Suppressor macrophage treated with lipopolysaccharide for 4 hours (primary cell): ENCODE measurements at places on chromosomes 2 and 18.

DNA sequence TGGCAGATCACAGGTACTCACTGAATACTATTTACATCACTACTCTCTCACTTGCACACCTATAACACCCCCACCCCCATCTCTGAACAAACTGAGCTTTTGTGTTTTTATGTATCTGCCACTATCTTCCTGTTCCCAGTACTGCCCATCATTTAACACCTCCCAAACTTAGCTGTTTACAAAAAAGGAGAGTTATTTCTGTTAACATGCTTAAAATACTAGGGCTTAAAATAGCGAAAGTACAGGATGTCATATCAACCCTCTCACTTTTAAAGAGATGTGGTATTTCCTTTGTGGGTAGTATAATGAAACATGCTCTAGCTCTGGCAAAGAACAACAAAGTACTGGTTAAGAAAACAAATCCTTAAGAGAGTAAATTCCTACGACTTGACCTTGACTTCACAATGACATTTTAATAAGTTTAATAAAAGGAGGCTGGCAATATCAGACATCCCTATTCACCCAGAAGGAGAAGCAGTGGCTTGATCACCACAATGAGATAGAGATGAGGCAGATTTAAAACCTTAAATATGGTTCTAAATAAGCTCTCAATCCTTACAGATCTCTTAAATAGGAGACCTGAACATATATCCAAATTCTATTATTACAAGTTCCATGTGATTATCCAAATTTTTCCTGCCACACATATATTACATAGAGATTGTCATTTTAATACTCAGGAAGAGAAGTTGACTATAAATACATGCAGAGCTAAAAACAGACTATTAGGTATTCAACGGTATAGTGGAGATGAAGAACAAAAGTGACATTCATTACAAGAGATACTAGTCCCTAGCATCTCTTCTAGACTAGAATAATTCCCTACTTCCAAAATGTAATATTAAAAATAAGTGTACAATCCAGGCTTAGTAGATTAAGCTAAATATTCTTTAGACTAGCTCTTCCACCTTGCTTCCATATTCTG is 36.9 kb downstream of the TRAK2 start:
- no peak for DNase-seq

DNA sequence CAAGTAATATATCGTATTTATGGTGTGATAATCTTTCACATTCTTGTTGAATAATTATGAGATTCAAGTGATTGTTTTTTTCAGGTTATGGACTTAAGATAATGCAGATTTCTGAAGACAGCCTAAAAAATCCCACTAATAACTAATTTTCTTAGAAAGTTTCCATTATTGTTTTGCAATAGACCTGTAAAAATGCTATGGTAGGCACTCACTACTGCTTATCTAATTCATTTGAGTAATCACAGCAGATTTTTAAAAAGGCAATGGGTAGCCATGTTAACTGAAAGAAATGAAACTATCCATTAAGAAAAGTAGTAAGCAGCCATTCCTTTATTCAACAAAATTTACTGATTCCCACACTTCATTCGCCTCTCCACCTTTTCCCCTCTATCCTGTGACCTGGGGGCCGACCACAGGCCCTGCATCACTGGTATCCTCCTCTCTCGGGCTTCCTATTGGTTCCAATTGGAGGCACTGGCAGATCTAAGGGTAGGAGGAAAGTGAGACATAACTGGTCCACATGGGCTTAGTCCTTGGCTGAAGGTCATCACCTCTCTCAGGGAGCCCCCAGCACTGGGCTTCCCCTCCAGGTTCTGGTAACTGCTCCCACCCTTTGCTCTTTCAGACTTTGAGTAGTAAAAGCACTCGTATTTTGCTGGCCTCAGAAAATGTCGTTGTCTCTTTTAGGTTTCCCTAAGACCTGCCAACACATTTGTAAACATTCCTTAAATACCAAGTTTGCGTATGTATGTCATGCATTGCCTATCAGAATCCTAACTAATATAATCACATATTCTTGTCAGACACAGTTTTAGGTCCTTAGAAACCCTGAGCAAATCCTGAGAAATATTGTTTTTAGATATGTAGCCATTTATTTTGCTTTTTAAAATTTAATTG is 18.5 kb downstream of the RBMS1 start:
- no peak for DNase-seq

DNA sequence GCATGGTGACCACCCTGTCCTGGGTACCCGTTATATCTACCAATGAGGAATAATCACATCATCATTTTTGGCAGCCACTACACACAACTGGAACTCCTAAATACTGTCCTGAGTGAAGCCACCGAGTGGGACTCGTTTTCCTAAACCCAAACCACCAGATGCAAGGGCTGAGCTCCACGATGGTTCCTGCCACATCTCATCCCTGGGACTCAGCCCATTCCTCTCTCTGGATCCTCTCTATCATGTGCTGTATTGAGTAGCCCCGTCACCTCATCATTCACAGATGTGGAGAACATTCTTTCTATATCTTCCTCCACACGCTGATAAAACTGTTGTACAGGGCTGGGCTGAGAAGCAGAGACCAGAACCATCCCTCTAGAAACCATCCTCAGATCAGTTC is 79.4 kb upstream of the SMAD7 start:
- no peak for DNase-seq

- peak; percentile 97 for DNase-seq
Measured at GRCh38 chr2:101972621-101973434, 18.9 kb upstream of the IL1R2 start.

- peak; percentile 66 for DNase-seq
Measured at GRCh38 chr2:55430211-55430975, 10.7 kb upstream of the CCDC88A start.

- DNase-seq: peak; percentile 92
Measured at GRCh38 chr2:233242231-233242927, 9.1 kb upstream of the ATG16L1 start.
